ENCODE measurements at places on chromosomes 3 and 15.

- no peak for DNase-seq
These were observed 26.7 kb upstream of the DRD3 start for GRCh38 chr3:114205541-114205940.

- DNase-seq: no peak
These were observed 20.6 kb downstream of the WNT5A start for GRCh38 chr3:55466526-55466925.

- peak; percentile 38 for DNase-seq
These were observed at the start of gene DNAH12 for GRCh38 chr3:57544181-57545125. Gene DNAH12 (minus strand): TSS chr3:57544344. CDS start chr3:57542870, 1,474 bp downstream.

GRCh38 chr3:195466251-195466650, 23.4 kb upstream of the ACAP2 start:
- no peak for DNase-seq

GRCh38 chr3:187359798-187360486, 8.2 kb upstream of the RTP4 start:
- DNase-seq: no peak

DNA sequence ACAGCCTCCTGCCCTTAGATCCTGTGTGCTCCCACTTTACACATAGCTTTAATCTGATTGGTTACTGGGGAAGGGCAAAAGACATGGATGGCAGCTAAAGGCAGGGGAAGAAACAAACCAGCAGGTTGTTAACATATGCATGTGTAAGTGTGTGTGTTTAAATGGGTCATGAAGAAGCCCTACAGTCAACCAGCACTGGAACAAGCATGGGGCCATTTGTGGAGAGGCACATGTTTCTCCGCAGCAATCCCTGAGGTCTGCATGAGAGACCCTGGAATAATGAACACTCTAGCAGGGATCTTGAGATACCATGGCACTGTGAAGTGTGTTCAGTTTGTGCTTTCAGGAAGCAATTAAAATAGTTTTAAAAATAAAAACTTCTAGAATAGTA, 6.0 kb downstream of the KLF13 start:
- DNase-seq: no peak

DNA sequence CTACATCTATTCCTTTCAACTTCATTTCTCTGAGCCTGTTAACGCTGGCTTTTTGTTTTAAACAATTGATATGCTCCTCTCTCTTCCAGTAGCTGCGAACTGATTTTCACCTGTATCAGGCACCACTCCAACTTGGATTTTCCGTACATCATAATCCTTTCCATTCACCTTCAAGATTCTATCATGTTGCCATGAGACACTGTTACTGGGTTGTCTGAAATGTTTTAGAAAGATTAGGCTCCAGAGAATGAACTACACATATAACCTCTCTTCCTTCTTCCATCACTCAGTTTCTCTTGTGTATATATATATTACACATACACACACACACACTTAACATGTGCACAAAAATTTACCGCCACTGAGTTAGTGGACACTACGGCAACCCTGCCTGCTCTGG, at the start of gene USP50:
Gene USP50, minus strand, starts transcription at position 101 of the 400 bp plus-strand sequence. CDS start 141 bp downstream, outside the sequence.
- DNase-seq: no peak

DNA sequence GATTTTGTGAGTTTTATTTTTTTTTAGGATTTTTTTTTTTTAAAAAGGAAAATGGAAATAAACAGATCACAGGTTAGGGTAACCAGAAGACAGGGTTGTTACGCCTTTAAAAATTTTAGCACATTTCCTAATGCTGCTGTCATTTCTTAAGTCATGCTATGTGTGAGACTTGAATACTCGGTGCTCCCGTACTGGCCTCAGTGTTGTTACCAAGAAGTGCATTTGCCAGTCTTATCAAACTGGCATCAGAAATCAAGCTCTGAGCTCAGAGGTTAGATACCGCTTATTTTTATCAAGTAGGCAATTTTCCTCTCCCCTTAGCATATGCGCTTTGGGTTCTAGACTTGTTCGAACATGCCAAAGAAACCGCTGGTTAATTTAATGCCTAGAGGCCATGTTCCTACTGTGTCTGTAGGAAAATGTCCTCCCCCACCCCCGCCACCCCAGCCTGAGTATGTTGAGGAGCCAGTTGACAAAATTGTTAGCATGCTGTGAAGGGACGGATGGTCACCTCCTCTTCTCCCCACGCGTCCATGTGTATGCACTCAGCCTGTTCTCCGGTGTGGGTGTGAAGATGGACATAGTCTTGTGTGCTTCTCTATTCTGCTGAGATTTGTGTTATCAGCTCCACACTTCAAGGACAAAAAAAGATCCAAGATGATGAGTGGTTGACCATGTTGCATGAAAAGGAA, 88.9 kb downstream of the ITPR1 start:
- DNase-seq: no peak

DNA sequence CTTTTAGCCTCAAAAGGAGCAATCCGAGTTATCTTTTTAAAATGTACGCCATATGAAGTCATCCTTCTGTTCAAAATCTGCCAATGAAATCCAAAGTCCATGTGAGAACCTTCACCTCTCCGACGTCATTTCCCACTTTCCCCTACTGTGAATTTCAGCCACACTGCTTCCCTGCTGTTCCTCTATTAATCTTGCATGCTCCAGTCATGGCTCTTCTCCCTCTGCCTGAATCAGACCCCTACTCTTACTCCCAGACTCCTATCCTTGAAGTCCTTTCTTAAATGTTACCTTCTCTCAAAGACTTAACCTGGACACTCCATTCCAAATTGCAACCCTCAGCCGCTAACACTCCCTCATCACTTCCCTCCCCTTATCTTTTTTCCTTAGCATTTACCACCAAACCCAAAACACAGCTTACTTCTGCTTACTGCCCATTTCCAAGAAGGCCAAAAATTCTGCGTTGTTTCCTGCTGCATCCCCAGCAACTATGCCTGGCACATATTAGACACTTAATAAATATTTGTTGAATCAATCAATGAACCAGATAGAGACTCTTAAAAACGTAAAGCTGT, 1.2 kb downstream of the NKIRAS1 start:
- DNase-seq: no peak

DNA sequence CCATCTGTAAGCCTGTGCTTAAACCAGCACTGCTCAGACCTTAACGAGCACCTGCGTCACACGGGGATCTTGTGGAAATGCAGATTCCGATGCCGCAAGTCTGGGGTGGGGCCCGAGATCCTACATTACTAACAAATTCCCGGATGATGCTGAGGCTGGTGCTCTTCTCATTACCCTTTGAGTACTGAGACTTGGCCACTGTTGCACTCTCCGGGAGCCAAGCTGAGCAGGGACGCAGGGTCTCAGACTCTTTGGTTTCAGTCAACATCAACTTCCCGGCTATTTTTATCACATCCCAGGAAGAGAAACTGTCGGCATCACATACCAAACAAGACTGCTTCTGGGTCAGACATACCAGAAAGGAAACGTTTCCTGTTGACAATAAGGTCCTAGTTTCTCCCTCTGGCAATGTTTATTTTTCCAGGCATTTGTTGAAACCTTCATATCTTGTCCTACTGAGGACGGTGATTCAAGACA, 276.6 kb downstream of the SHQ1 start:
- no peak for DNase-seq

GRCh38 chr3:23867838-23868237, 49.0 kb downstream of the NKIRAS1 start:
- DNase-seq: no peak

DNA sequence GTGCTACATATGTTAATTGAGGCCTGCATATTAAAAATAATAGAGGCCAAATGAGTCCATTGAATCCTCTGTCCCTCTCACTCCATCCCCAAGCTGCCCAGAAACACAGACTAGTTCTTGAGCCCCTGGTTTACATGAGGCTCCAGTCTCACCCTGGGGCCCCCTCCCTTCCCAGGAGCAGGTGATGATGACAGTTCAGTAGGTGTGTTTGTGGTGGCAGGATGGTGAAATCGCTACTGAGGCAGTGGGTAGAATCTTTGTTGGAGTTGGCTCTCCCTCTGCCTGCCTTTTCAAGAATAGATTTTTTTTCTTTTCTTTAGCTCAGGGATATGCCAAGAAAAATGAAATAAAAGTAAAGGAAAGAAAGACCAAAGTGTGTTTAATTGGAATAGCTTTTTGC, 288.7 kb downstream of the EPHB1 start:
- no peak for DNase-seq

GRCh38 chr3:127525373-127525772, 65.2 kb downstream of the TPRA1 start:
- DNase-seq: no peak

- DNase-seq: no peak
These were observed 19.0 kb downstream of the CSPG4 start for GRCh38 chr15:75693501-75694240.

GRCh38 chr3:50600141-50600753, 11.3 kb downstream of the CISH start:
- peak; percentile 73 for DNase-seq

DNA sequence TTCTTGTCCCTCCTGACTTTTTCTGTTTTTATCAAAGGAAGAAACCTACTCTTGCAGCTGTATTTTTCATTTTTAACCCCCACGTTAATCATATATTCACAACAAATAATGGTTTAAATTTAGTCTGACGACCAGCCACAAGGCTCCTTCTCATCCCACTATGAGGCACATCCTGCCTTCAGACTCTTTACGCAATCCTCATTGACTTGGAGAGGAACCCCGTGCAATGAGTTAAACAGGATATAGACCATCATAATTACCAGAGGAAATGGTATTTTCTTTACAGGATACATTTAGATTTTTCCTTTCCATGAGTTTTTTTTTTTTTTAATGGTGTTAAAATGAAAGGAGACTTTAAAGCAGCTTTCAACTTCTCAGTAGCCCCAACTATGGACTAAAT, 68.5 kb downstream of the WWTR1 start:
- DNase-seq: no peak

DNA sequence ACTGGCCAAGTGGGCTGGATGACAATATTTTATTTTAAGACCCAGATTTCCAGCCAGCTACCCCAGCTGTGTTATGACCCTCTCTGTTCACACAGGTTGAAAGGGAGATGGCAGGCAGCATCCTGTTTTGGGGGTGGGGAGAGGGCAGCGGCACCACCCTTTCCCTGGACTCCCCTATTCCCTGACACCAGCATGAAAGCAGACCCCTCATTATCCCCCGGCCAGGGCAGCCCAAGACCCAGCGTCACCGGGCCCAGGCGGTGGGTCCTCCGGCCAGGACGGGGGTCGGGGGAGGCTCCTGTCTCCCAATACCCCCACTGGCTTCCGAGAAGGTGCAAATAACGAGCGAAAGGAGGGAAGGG, 127.6 kb upstream of the MEF2A start:
- peak; percentile 18 for DNase-seq

Measured in activated T-cell treated with anti-CD3 and anti-CD28 coated beads, Interleukin-2, amount 50 U/mL, for 48 hours (primary cell).